Activated effector memory CD4-positive, alpha-beta T cell treated with Interleukin-2 at 50 U/mL for 16 hours (primary cell): ENCODE measurements at places on chromosomes 6 and 20.
A peak's percentile ranks its signal among the peaks of the same experiment; 100 is the strongest.

- DNase-seq, result no peak
These were observed 148.6 kb upstream of the MLIP start for GRCh38 chr6:53962646-53963045.

- no peak for DNase-seq
These were observed 254.9 kb downstream of the ZNF217 start for GRCh38 chr20:53338716-53339115.

GRCh38 chr6:166314454-166314853 lies 6.3 kb upstream of the PRR18 start:
- no peak for DNase-seq

DNA sequence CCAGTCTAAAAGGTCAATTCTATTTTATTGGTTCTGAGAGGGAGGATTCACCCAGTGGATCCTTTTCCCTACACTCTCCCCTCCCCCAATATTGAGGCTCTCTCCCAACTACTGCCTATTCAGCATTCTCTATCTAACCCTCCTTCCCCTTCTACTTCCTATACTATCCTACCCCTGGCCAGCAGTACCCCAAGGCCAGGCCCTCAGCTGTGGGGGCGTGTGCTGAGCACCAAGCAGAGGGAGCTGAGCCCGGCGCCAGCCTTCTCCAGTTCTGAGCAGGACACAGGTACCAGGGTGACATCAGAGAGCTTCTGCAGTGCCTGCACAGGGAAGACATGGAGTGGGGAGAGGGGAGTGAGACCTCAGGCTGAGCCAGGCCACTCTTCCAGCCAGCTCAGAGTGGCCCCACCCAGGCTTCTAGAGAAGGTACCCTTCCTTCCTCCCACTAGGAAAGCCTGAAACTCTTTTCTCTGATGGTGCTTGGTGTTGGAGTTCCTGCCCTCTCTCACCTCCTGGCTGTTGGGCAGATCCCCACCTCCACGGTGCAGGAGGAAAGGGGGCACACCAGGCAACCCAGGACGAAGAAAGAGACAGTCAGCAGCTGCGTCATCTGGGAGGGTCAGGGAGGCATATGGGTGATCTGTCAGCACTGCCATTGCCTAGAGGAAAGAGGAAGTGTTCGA lies 1.9 kb downstream of the DDAH2 start:
- no peak for DNase-seq

GRCh38 chr6:108760126-108761050 lies 87.8 kb upstream of the ARMC2 start:
- no peak for DNase-seq

GRCh38 chr6:49958180-49958579 lies 5.8 kb downstream of the DEFB114 start:
- no peak for DNase-seq

GRCh38 chr6:148760568-148761526 lies 14.0 kb downstream of the UST start:
- peak; percentile 34 for DNase-seq

- DNase-seq, result no peak
These were observed 27.9 kb downstream of the FOXO3 start for GRCh38 chr6:108588586-108588985.
